ENCODE measurements at places on chromosomes 5 and 9. TPM values are rescaled to one million over a fixed set of nuclear protein-coding genes. Genes with fewer than 3 reads are reported as not detected.
A peak's percentile ranks its signal among the peaks of the same experiment; 100 is the strongest.

Gene ATG10
- total RNA-seq, result 5.6 TPM

DNA sequence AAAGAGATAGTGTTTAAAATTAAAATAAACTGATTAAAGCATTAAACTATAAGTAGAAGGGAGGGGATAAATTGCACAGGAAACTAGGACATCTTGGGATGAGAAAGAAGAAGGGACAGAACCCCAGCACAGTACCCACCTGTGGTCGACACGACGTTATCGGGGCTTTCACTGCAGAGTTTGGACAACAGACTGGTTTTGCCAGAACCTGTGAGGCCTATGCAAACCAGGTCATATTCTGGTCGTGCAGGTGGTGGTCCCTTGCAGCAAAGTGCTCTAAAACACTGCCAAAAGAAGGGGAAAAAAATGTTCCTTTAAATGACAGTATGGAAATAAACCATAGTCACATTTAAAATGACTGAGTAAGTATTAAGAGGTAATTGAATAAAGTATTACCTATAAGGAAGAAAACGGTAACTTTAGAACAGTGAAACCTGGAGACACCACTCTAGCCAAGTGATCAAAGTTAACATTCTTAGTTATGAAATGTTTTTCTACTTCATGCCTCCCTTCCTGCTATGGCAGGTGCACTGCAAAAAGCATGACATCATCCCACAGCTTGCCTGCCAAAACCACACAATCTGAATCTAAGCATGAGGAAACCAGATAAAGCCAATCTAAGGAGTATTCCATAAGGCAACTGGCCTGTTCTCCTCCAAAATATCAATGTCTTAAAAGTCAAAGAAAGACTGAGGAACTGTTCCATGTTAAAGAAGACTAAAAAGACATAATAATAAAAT lies 138.6 kb downstream of the ARL15 start:
- H3K4me3 ChIP-seq, result no peak overlapping the region
- no peak overlapping the region for H3K27ac ChIP-seq
- DNase-seq, result no peak

- no peaks in the 10 kb centered on the region for H3K27me3 ChIP-seq
- 0 out of 3 replicates have a peak, but pooled peaks cover 3% of the 10 kb centered on the region for H3K36me3 ChIP-seq
- no peak for DNase-seq
- peaks cover 53% of the 10 kb centered on the region for H3K4me1 ChIP-seq
- peak overlapping the region; percentile 77 for H3K4me3 ChIP-seq
- H3K27ac ChIP-seq, result peak overlapping the region; percentile 74
Observed at GRCh38 chr5:151156507-151157420, 815 bp downstream of the ANXA6 start.

- DNase-seq, result no peak
- H3K36me3 ChIP-seq, result no peaks in the 10 kb centered on the region
- H3K27me3 ChIP-seq, result no peaks in the 10 kb centered on the region
- no peak overlapping the region for H3K4me3 ChIP-seq
Observed at GRCh38 chr9:18721267-18721994, 247.5 kb downstream of the ADAMTSL1 start.

GRCh38 chr9:37914701-37915358 lies 10.9 kb upstream of the SLC25A51 start:
- no peak for DNase-seq
- H3K27ac ChIP-seq, result no peak overlapping the region
- no peaks in the 10 kb centered on the region for H3K27me3 ChIP-seq
- H3K36me3 ChIP-seq, result peaks cover 25% of the 10 kb centered on the region

- no peak for DNase-seq
- no peaks in the 10 kb centered on the region for H3K36me3 ChIP-seq
- no peak overlapping the region for H3K4me3 ChIP-seq
Observed at GRCh38 chr5:110288766-110289511, 437.5 kb downstream of the TMEM232 start.
